ENCODE measurements at places on chromosomes 13 and 19. TPM values are rescaled to one million over a fixed set of nuclear protein-coding genes. Genes with fewer than 3 reads are reported as not detected.

Gene ATP8A2
- 0.19 TPM for total RNA-seq

Gene KLK8
- not detected for total RNA-seq

Gene CFD
- total RNA-seq: 2,064 TPM

Gene TBXA2R
- total RNA-seq: 1.8 TPM

Gene BEST2
- not detected for total RNA-seq

Gene ZNF850
- 3.2 TPM for total RNA-seq

Gene PDX1
- total RNA-seq: not detected

Gene GRK1
- total RNA-seq: not detected

Gene ZNF536
- total RNA-seq: not detected

DNA sequence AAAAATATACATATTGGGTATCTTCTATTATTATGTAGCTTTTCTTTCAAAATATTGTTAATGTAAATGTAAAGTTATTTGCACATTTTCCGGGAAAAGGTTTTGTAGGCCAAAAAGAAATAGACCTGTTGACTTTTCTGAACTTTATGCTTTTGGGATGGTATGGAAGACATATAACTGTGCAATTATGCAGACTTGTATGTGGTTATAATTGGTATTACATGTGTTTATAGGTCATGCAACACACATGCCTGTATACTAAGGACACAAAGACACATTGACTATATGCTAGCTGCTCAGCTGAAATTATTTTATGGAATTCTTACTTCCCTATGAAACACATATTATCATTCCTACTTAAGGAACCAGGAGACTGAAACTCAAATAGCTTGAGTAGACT is 2.3 kb upstream of the NBEA start:
- DNase-seq: no peak

GRCh38 chr19:5682107-5682482 is 1.3 kb downstream of the HSD11B1L start:
- DNase-seq: no peak

DNA sequence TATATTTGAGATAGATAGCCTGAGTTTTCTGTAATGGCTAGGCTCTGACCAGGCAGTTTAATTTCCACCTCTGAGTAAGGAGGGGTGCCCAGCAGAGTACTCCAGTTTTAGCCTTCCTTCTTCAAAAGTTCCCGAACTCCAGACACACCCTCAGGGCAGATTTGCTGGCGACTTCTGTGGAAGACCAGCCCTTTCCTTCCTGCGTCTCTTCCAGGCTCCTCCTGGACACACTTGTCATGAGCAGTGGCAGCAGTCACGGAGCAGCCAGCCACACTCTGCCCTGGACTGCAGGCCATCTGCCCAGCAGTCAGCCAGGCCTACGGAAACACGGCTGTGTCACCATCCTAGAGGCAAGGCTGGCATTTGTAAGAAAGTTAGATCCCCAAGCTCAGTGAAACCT is 6.6 kb upstream of the FLT1 start:
- DNase-seq: no peak

- no peak for DNase-seq
Measured at GRCh38 chr13:26950546-26950945, 190.0 kb upstream of the GPR12 start.

DNA sequence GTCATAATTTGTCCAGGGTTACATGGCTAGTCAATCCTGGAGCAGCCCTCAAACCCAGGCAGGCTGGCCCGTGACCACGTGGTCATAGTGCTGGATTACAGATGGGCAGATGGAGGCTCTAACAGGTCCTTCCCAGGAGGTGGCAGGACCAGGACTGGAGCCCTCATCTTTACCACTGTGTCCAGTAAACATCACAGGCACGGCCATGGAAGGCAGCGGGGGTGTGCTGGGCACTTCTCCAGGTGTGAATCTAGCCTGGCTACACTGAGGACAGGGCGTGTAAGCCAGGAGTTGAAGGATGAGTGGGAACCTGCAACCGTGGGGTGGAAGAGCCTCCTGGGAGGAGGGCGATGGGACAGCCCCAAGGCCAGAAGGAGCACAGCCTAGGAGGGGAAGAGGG is 6.1 kb downstream of the CIC start:
- DNase-seq: no peak

- DNase-seq: no peak
Measured at GRCh38 chr19:45234089-45234869, 10.9 kb downstream of the EXOC3L2 start.

- DNase-seq: no peak
Measured at GRCh38 chr13:23570921-23571315, 706 bp downstream of the TNFRSF19 start.

DNA sequence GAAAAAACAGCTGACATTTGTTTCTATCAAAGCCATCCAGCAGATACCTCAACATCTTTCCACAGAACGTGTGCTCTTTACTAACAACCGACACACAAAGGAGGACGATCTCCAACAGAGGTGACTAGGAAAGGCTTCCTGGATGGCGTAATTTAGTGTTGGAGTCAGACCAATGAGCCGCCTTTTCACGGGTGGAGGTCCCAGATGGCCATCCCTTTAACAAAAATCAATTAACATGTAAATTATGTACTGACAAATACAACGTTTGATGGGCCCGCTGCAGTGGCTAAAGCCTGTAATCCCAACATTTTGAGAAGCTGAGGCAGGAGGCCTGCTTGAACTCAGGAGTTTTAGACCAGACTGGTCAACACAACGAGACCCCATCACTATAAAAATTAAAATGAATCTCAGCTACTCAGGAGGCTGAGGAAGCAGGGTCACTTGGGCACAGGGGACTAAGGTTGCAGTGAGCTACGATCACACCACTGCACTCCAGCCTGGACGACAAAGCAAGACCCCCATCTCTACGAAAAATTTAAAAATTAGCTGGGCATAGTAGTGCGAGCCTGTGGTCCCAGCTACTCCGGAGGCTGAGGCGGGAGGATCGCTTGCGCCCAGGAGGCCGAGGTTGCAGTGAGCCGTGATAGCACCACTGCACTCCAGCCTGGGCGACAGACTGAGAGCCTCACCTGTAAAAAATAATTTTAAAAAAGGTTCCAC is 1.2 kb upstream of the DPY19L3 start:
- no peak for DNase-seq

DNA sequence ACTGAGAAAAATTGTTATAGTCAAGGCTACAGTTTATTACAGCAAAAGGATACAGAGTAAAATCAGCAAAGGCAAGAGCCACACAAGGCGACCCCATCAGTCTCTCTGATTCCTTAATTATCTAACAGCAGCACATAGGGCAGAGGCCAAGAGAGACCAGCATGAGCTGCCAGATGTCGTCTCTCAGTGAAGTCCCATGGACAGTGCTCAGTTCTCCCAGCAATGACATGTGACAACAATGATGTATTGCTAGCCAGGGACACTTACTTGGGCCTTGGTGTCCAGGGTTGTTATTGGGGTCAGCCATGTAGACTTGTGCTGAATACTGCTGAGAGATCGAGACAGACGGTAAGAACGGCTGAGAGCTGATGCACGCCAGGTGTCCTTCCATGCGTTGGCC is 22.3 kb downstream of the ZSWIM9 start:
- no peak for DNase-seq

- no peak for DNase-seq
Measured at GRCh38 chr13:112997188-112998130, 28.4 kb downstream of the MCF2L start.

DNA sequence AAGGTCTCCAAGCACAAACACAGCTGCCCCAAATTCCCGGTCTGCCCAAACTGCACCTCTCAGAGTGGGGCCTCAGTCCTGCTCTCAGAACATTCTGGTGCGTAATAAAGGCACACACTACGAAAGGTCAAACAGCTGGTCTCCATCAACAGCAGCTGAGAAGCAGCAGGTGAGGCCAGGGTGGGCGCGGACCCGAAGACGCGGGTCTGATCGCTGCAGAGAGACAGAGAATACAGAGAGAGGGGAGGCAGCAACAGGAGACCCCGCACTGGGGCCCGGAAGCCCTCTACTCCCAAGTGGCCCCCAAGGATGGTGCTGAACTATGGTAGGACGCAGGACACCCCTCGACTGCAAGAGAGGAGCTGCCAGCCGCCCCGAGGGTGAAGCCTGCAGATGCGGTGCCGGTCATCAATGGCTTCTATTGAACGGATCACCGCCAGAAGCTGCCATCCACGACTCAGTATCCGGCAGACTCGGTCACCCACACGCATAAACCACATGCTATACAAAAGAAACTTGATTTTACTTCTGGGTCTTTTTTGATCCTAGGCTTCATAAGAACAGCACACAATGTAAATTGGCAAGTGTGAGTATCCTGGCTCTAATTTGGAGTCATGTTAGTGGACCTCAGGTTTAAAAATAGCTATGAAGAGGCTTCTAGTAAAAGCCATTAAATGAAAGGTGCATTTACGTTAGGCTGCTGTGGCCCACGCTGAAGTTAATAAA is 33.4 kb downstream of the STK24 start:
- no peak for DNase-seq

- no peak for DNase-seq
Measured at GRCh38 chr19:3270902-3271301, 46.4 kb downstream of the CELF5 start.

DNA sequence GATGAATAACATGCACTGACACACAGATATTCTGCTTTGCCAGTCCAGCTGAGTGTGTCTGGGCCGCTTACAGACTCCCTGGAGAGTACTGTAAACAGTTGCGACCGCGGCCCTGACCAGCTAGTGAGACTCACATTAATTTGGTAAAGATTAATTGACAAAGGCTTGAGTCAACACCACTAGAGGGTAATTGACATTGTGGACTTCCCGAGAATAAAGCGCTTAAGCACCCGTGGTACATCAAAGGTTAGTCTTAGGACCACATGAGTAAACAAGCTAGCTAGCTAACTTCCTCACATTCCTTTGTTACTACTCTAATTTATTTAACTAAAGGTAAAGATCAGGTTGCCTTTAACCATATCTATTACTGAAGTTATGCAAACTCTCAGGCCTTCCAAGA is 624.4 kb upstream of the ARGLU1 start:
- DNase-seq: no peak

GRCh38 chr19:42412227-42412626 is 15.0 kb downstream of the LIPE start:
- DNase-seq: no peak

DNA sequence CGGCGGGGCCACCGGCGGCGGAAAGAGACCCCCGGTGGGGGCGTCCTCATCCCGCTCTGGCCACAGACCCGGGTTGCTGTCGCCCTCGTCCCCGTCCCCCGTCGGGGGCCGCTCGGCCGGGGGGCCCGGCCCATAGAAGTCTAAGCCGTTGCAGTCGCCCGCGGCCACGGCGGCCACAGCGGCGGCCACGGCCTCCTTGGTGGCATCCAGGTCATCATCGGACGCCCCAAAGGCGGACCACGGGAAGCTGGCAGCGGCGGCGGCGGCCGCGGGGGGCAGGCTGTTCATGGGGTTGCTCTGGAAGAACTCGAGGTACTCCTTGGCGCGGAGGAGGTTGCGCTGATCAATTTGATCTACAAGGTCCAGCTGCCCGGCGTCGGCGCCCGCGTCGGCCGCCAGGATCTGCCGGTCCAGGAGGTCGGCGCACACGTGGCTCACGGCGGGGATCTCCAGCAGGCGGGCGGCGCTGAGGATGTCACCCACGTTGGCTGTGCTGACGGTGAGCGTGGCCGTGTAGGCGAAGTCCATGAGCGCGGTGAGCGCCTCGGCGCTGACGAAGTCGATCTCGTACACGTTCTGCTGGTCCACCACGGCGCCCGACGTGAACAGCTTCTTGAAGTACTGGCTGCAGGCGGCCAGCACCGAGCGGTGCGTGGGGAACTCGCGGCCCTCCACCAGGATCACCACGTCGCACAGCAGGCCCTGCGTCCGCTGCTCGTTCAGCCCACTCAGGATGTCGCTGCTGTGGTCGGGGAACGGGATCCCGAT is 12.1 kb downstream of the ZBTB7A start:
- no peak for DNase-seq

DNA sequence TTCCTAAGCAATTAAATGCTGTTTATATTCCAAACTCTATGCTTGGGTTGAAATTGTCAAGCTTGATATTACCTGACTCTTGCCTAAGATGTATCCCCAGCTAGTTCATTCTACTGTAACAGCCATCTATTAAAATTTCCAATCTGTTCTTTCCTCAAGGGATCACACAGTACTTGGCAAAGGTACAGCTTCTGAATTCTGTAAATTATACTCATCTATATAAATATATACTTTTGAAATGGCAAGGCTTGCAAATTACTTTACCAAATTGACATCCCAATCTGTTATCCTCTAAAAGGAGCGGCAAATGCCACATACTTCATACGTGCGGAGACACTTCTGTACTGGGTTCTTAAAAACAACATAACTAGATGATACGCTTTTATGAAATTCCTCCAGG is 330.2 kb downstream of the DNAJC15 start:
- DNase-seq: no peak

Data from omental fat pad (tissue), 4 donors.